ENCODE measurements at places on chromosomes 16 and 17.

GRCh38 chr17:55690105-55690508 is 32.6 kb downstream of the TMEM100 start:
- ATAC-seq: no peak

GRCh38 chr17:55648086-55648485 is 74.6 kb downstream of the TMEM100 start:
- no peak for ATAC-seq

DNA sequence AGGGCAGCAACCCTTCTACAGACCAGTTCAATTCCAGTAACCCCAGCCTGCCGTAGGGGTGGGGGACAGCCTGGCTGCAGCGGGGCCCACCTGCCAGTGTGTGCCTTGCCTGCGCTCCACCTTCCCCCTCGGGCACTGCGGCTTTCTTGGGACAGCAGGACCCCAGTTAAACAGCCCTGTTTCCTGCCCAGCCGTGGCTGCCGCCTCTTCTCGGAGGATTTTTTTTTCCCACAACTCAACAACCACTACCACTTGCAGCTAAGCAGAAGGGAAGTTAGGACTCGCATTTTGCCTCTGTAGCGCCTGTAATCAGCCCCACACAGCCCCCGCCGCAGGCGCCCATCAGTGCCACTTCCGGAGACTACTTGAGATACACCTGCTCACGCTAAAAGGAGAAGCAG is 76.1 kb downstream of the RAI1 start:
- peak; percentile 33 for ATAC-seq

- ATAC-seq: no peak
These were observed 1.1 kb upstream of the NHLRC4 start for GRCh38 chr16:565419-566330.

DNA sequence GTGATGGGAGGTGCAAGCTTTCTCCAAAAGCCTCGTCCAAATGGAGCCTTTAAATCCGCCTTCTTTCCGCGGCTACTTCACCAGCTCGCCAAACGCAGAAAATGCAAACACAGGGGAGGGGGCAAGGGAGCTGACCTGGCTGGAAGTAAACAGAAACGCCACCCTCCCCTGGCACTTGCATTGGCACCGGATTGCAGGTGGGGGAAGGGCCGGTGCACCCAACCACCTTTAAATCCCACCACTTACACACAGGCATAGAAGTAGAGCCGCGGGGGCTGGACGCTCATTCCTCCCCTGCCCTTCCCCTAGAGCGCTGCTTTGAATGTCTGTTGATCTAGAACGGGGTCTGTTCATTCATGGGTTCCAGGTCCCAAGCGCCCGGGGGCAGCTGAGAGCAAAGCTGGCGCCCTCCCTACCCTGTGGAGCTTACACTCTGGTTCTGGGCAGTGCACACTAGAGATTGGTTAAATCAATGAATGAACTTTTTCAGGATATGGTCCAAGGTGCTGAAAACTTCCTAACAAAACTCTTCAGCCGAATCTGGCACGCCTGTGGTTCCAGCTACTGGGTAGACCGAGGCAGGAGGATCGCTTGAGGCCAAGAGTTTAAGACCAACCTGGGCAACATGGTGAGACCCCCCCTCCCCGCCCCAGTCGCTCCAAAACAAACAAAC is 920 bp upstream of the ZCCHC14 start:
- no peak for ATAC-seq

- ATAC-seq: no peak
These were observed 51.6 kb upstream of the NLRP1 start for GRCh38 chr17:5635949-5636348.

GRCh38 chr16:55825115-55825728 is 7.7 kb downstream of the CES1 start:
- no peak for ATAC-seq

DNA sequence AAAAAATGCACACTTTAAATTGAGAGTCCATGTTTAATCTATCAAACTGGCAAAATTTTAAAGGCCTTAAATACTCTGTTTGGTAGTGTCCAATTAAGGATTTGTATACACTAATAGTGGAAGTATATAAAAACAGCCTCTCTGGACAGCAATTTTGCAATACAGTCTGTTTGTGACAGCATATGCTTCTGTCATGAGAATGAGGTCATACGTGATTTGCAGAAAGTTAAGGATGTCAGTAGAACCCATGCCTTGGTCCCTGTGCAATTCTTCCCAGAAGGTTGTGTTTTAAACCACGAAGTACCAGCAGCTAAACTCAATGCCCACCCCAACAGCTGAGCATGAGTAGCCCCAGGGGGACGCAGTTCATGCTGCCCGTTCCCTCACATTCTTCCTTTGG is 78.4 kb downstream of the AIPL1 start:
- ATAC-seq: no peak

DNA sequence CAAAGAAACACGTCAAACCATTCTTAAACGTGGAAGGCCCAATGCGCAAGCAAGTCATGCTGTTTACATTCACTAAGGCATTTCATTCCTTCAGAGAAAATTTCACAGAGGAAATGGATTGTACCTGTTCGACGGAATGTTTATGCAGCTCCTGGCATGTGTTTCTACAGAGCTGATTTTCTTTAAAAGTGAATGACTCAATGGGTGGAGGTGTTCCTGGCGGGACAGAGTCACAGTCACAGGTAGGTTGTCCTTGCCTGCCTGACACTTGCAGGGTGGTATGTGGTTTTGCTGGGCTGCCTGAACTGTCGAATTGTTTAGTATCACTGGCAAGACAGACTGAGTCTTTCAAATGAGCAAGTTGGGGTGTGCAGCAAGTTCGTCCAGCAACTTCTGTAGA is 11.6 kb downstream of the PALB2 start:
- ATAC-seq: no peak

GRCh38 chr17:51528111-51528510 is 267.8 kb downstream of the UTP18 start:
- no peak for ATAC-seq

DNA sequence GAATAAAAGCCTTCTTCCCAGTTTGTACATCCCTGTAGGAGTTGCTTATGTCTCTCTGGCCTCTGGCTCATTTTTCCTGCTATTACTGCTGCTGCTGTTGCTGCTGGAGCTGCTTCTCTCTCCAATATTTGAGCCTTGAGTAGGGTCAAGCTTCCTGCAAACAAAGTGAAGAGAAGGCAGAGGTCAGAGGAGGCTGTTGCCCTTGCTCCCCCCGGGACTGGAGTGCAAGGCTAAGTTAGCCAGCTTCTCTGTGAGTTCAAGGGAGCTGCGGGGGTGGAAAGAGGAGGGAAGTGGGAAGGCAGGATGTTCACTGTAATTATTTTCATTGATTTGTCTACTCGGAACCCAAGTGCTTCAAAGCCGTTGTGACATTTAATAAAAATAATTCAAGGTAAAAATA is 77.0 kb upstream of the TMEM132E start:
- no peak for ATAC-seq

DNA sequence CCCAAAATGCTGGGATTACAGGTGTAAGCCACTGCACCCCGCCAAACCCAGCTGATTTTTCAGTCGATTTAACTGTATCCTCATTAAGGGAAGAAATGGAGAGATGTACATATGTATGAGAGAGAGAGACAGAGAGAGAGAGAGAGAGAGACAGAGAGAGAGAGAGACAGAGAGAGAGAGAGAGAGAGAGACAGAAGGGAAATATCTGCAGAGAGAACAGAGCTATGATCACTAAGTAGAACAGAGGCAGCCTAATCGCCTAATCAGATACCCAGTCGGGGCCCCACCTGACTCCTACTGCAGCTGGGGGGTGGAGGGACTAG is 70.0 kb downstream of the RBBP6 start:
- ATAC-seq: no peak

GRCh38 chr16:28879261-28879840 is 1.1 kb downstream of the ATP2A1 start:
- ATAC-seq: peak; percentile 39

DNA sequence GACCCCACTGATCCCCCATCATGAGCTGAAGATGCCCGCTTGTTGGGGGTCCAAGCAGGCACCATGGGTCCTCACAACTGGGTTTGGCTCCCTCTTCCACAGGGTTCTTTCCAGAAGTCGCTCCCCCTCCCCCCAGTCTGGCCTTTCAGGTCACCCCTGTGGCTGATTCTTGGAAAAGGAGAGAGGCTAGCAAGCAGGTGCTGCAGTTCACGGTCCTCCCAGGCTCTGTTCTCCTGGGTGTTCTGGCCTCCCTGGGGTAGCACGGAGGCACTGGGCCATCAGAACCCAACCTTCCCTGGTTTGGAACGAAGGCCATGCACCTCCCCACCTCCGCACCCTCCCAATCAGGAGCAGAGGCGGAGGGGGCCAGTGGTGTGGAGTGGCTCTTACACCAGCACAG is 18.9 kb downstream of the CACNA1G start:
- no peak for ATAC-seq

GRCh38 chr17:42323268-42323773 is 35.0 kb downstream of the STAT5A start:
- no peak for ATAC-seq

DNA sequence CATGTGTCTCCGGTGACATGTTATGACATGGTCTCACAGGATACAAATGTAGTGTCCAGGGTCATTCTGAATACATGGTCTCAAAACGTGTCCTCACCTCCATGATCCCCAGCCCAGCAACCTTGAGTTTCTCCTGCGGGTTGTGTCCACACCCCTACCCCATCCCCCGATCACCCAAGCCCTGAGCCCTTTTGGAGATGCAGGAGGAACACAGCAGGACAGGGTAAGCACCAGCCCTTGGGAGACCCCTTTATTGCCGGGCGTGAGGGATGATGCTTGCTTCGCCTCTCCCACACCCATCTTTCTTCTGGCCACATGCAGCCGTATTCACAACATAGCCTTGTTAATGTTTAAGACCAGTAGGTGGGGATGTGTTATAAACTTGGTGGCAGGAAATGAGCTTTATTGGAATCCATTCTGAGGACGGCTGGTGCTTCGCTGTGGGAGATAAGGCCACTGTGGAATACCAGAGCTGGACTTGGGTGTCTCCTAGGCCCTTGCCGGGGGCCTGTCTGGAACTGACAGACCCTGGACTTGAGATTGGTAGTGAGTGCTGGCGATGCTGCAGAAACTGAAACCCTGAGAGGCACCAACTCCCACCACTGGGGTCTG is 5.5 kb downstream of the TMEM132E start:
- peak; percentile 16 for ATAC-seq

DNA sequence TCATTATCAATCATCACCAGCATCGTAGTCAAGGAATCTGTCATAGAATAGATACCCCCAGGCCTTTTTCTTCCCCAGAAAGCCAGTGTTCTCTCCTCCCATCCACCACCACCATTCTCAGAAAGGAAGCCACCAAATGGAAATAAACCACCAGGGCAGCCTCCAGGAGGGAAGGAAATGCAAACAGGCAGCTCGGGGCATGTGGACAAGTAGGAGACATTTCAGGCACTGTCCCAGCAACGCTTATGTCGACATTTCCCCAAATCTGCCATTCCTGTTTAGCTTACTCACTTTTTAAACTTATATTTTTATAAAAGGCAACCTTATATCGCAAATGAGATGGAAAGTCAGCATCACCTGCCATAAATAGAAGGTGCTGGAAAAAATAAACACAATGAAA is 15.8 kb downstream of the EMP2 start:
- ATAC-seq: no peak

DNA sequence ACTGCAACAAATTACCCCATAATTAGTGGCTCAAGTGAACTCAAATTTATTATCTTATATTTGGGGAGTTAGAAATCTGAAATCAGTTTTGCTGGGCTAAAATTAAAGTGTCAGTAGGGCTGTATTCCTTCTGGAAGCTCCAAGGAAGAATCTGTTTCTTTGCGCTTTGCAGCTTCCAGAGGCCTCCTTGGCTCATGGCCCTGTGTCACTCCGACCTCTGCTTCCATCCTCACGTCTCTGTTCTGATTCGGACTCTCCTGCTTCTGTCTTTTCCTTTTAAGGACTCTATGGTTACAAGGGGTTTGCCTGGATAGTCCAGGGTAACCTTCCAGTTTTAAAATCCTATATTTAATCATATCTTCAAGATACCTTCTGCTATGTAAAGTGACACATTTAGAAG is 232.1 kb downstream of the CA10 start:
- ATAC-seq: no peak

- no peak for ATAC-seq
These were observed 24.9 kb downstream of the HMOX2 start for GRCh38 chr16:4501071-4501478.

DNA sequence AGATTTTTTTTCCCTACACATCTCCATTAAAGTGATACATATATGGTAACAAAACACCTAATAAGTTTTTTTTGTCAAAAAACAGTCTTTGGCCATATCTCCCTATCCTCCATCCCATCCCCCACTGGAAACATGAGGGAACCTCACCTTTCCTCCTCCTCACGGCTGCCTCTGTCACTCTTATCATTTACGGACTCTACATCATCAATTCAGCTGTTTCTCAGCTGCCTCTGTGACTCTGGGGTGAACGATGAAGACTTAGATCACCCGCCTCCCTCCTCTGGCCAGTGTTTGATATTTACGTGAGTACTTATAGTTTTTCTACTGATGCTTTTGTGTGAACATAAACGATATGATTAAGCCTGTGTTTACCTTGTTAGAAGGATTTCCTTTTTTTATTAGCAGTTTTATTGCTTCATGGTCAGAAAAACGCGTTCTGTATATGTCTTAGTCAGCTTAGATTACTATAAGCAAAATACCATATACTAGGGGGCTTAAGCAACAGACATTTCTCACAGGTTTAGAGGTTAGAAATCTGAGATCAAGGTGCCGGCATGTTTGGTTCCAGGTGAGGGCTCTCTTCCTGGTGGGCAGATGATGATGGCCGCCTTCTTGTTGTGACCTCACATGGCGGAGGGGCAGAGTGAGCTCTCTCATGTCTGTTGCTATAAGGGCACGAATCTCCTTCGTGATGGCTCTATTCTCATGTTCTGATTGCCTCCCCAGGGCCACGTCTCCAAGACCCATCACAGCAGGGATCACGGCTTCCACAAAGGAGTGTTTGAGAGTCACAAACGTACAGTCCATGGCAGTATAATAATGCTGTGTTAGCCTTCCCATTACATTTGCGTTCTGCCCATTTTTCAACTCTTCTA is 32.1 kb downstream of the DNAH17 start:
- ATAC-seq: no peak

Data from activated CD4-positive, CD25-positive, alpha-beta regulatory T cell treated with anti-CD3 and anti-CD28 coated beads, Interleukin-2, amount 50 U/mL, for 24 hours (primary cell).